ENCODE measurements at places on chromosomes 7 and 10.

DNA sequence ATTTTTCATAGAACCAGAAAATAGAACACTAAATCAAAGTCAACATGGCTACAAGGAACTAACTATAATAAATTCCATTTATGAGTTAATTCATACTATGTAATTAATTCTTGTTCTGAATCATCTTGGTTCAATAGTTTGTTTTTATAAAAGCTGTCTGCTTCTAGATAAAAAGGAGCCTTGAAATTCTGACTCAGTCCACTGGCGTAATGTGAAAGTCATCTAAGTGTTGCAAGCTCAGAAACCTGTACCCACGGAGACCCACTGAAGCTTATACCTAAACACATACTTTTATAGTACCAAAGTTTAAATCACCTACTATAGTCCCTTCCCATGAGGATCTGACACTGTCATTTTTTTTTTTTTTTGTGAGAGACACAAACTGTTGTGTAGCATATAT lies 489.4 kb downstream of the SEMA3D start:
- DNase-seq = peak; percentile 84

- no peak for DNase-seq
Measured at GRCh38 chr10:69996611-69997010, 56.0 kb upstream of the MACROH2A2 start.

GRCh38 chr7:66727058-66727457 lies 13.5 kb upstream of the RABGEF1 start:
- DNase-seq = no peak

DNA sequence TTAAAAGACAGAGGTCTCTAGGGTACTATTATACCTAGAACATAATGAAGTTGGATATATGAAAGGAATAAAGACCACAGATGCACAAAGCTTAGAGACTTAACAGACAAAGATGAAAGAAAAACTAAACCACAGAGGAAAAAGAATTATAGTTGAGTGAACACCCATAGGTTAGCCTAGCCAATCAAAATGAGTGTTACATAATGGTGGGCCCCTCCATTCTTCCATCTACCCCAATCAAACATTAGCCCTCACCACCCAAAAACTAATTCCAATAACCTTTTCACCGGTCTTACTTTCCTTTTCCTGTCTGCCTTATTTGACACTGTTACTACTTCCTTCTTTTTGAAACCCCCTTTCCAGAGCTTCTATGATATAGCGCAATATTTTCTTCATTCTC lies 130.1 kb downstream of the ELMO1 start:
- no peak for DNase-seq

GRCh38 chr7:20201380-20201779 lies 15.8 kb downstream of the MACC1 start:
- DNase-seq = no peak

GRCh38 chr10:62870866-62871265 lies 54.7 kb upstream of the EGR2 start:
- no peak for DNase-seq

- DNase-seq = no peak
Measured at GRCh38 chr10:49651039-49651835, 28.2 kb upstream of the C10orf53 start.

DNA sequence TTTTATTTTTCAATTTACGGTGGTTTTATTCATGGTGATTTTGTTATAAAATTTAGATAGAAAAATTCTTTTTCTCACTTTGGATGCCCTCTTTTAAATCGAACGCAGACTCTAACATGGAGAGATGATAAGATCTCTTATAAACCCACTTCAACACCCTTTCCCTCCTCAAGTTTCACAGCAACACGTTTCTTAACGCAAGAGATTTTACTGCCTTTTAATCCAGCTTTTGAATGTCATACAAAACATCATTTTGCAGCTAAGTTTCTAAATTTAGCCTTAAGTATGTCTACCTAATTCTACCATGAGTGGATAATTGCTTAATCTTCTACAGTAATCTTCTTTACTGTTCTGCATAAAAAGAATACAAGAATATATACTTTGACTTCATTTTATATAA lies 70.0 kb downstream of the SEMA3C start:
- no peak for DNase-seq

DNA sequence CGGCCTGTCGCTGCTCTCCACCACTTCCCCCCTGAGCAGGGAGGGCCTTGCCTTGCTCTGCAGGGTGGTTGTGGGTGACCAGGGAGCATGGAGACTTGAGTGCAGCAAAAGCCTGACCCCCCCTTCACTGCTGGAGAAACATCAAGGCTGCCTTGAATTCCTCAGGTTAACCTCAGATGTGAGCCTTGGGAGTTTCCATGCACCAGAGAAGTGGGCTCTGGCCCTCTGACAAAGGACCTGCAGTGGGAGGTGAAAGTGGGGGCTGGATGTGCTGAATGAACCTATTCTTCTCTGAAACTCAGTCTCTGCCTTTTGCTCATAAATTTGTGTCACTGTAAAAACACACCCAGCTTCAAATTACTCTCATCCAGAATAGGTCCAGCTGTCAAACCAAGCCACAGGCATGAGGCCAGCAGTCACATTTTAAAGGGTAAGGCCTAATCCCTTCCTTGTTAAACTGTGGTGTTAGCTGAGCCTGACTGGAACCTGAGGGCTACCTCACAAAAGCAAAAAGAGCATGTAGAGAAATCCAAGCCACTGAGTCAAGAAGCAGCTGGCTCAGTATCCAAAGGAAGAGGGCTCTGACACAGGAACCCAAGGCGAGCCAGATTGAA lies 356.8 kb downstream of the CCSER2 start:
- DNase-seq = no peak

DNA sequence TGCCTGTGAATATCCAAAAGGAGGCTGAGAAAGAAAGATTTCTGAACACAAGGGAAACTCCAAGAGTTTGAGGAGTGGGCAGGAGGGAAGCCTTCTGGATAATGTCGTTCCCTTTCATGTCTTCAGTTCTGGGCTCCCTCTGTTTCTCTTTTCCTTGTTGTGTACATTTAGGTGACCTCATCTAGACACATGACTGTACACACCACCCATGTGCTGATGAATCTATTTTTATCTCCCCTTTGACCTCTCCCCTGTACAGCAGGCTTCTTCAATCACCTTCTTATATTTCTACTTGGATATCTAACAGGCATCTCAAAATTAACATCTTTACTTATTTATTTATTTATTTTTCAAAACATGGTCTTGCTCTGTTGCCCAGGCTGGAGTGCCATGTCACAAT lies 363.1 kb downstream of the GATA3 start:
- no peak for DNase-seq

DNA sequence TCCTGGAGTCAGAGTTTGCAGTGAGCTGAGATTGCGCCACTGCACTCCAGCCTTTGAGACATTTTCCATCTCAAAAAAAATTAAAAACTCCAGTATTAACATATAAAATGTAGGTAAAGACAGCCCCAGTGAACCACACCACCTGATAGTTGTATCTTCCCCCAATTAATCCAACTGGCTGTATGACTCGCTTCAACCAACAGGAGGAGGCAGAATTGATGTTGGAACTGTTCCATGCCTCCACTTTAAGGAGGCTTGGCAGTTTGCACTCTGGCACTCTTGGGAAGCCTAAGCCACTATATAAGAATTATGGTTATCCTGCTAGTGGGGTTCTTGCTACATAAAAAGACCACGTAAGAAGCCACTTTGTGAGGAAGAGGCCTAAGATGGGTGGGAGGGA lies 72.7 kb downstream of the STK17A start:
- no peak for DNase-seq

GRCh38 chr10:4315551-4315950 lies 510.5 kb upstream of the AKR1E2 start:
- DNase-seq = peak; percentile 39

- no peak for DNase-seq
Measured at GRCh38 chr10:112848868-112849430, 101.1 kb upstream of the TCF7L2 start.

DNA sequence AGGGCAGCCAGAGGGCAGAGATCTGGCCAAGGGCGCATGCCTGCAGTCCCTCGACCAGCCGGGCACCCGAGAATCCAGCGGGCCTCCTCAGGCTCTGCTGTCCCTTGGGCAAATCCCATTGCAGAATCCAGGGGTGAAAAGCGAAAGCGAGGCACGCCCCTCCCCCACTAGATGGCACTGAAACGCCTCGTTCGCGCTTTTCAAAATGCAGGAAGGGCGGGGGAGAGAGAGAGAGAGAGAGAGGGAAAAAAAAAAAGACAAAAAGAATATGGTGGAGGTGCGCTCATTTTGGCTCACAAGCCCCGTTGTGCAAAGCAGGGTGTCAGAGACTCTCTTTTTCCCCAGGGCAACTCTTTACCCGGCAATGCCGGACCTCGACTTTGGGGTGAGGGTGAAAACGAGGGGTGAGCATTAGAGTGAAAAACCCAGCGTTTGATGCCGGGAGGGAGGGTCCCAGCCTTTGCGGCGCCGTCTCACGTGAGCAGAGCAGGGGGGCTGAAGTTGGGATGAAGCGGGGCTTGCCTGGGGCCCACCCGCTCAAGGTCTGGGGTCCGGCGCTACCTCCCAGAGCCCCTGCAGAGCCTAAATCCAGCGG lies 2.5 kb upstream of the TMEM178B start:
- DNase-seq = no peak

- no peak for DNase-seq
Measured at GRCh38 chr10:133466683-133467275, 13.0 kb downstream of the SCART1 start.

DNA sequence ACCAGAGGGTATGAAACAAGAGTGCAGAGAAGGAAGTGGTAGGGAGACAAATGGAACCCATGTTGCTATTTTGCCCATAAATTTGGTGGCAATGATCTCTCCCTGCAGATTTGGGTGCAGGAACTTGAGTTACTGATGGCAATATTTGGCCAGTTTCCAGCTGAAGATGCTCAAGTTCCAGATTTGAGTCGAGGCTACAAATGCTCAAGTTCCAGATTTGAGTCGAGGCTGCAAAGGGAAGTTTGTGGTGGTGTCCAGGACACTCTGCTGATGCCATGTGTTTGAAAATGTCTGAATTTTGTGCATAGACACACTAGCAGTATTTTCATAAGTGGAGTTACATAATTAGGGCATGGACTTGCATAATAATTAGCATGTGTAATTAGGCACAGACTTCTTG lies 40.8 kb downstream of the TBXAS1 start:
- DNase-seq = no peak

- peak; percentile 60 for DNase-seq
Measured at GRCh38 chr7:134724606-134725005, 54.8 kb upstream of the CALD1 start.

GRCh38 chr10:36423821-36424248 lies 701.6 kb upstream of the ANKRD30A start:
- no peak for DNase-seq

DNA sequence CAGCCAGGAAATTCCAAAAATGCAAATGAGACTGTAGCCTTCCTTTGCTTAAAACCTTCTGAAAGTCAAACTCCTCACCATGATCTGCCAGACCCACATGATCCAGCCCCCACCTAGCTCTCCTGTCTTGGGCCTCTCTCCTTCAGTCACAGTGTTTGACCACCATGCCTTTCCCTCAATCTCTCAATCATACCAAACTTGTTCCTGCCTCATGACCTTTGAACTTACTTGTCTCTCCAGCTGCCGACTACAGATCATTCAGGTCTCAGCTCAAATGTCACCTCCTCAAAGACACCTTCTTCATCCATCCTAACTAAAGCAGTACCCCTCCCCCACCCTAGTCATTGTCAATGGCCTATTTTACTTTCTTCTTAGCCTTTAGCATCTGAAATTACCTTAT lies 9.3 kb upstream of the ADD3 start:
- DNase-seq = no peak

GRCh38 chr7:128194533-128195282 lies 46.4 kb upstream of the LEP start:
- DNase-seq = no peak

DNA sequence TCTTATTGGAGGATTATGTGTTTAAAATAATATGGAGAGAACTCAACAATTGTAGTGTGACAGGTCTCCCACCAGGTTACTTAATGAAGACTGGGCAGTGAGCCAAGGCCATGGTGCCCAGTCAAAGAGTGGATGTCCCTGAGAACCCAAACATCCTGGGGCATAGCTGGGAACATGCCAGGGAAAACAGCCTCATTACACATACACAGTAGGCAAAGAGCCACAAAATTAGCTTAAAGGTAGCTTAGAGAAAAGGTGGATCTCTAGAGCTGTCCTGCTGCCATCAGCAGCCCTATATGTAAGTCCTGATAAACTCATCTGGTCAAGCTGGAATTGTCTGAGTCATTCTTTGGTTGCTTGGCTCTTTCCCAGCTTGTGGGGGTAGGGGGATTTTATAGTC lies 287.8 kb downstream of the PHF14 start:
- DNase-seq = peak; percentile 8

GRCh38 chr7:314853-315252 lies 24.9 kb downstream of the FOXL3 start:
- no peak for DNase-seq

GRCh38 chr7:69104023-69104422 lies 494.3 kb upstream of the AUTS2 start:
- DNase-seq = no peak

DNA sequence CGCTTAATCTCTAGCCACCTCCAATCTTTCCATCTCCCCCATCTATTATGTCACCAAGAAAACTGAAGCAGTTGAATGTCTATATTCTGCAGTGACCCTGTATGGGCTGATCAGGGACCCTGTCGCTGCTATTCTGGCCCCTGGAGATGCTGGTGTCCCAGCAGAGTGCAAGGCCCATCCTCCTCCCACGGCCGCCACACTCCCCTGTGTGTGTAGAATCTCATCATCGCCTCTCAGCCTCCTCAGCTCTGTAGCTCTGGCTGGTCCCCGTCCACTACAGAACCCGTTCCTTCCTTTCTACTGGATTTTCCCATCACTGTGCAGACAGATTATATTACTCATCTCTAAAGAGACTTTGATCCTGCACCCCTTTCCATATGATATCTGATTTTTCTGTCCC lies 235.8 kb upstream of the PFKP start:
- no peak for DNase-seq

- peak; percentile 87 for DNase-seq
Measured at GRCh38 chr7:135620980-135621850, 41.1 kb upstream of the STMP1 start.

GRCh38 chr10:17662193-17663138 lies 18.5 kb downstream of the STAM start:
- DNase-seq = no peak

DNA sequence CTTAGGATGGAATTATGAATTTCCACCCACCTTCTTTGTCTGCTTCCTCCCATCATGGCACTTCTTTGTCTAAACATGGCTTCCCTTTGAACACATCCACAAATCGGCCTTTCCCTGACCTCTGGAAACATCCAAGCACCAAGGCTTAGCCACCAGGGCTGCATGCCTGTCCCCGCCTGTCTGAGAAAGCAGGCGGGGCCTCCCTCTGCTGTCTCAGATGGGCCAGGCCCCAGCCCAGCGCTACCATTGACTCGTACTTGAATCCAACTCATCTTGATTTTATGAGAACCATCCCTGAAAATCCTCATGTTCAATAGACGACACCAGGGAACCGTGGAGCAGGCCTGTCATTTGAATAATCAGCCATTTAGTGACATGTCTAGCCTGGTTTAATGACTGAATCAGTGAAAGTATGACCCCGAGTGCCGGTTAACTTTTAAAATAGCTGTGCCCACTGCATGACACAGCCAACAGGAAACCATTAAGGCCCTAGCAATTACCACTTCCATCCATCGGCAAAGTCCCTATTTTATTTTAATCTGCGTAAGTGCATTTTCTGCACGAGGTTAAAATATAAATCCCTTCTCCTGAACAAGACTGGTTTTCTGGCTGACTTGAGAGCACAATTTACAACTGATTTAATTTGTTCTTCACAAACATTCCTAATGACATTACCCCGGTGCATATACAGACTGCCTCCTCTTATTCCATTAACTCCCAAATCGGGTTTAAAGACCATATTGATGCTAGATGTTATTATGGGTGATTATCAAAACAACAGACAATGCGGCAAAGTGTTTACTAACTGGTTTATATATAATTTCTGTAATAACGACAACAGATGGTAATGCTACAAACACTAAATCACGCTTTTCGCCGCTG lies 194.7 kb downstream of the BUB3 start:
- no peak for DNase-seq
